Naive thymus-derived CD8-positive, alpha-beta T cell (primary cell): ENCODE measurements at places on chromosomes 7 and 10.

DNA sequence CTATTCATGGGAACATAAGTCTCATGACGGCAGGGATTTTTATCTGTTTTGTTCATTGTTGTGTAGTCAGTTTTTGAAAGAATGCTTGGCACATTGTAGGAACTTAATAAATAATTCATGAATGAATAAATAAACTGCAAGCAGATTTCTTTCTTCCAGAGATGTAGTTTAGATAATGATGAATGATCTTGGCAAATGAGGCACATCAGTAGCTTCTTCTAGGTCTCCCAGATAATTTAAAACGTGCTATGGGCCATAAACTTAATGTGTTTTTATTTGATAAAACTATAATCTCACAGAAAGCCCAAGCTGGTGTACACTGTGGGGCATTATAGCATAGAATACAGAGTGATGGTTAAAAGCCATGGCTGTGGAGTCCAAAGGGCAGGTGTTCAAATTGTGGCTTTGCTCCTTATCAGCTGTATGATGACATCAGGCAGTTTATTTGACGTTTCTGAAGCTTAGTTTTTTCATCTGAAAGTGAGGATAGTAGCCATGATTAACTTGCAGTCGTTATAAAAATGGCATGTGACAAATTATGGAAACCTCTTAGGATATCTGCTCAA, 3.5 kb downstream of the MGAM start:
- no peak for DNase-seq

DNA sequence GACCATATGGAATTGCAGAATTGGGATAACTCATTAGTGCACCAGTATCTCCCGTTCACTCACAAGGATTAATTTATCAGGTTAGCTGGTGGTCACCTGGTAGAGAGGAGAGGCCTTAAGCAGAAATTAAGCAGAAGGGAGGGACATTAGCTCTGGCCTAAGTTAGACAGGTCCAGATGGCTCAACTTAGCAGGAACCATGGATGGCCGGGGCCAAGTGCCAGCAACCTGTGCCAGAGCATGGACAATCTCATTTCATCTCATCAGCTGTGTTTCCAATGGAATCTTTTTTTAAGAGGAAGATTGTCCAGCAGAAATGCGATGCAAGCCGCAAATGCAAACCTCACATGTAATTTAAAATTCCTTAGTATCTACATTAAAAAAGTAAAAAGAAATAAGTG, 82.2 kb downstream of the JCAD start:
- DNase-seq: no peak

DNA sequence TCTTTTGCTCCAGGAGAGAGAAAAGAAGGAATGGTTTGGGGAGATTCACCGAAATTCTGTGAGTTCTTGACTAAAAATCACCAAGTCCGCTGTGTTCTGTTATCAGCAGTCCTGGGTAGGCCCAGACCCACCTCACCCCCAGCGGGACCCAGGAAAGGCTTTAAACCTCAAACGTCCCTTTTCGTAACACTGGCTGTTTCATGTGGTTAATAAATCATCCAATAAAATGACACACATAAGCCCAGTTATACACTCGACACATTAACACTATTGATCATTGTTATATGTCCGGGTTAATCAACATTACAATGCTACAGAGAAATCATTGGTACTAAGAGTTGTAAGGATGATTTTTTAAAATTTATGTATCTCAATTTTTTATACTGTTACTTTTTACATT, 25.2 kb downstream of the DIP2C start:
- DNase-seq: no peak

DNA sequence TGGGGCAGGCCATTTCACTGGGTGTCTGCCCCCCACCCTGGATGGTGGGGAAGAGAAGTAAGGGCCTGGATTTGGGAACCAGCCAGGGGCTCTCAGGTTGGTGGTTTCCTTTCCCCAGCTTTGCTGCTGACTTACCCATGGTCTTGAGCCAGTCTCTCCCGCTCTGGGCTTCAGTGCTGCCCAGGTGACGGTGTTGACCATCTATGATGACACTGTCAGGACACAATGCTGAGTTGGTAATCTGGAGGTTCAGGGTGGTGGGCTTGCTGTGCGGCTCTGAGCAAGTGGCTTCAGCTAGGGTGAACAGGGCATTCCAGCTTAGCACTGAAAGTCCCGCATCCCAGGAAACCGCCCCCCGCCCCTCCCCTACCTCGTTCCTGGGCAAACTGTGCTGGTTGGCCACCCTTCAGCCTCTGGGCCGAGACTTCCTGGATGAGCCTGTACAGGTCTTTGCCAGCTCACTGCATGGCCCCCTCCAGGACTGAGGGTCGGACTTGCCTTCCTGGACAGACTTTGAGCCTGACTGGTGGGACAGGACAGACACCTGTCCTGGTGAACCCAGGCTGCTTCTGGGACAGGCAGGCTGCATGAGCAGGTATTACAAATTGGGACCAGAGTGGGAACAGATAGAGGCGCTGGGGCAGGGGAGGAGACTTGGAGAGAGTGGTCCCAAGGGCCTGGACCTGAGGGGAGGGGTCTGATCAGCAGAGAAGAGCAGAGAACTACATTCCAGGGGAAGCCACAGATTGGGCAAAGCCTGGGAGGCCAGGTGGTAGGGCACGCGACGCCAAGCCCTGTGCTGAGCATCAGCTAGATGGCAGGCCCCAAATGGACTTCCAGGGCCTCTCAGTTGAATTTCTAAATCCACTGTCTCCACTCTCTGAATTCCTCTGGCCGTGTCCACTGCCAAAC, 19.9 kb upstream of the ZMIZ1 start:
- DNase-seq: no peak

GRCh38 chr7:116392806-116393205, 106.7 kb upstream of the CAV2 start:
- DNase-seq: no peak

GRCh38 chr10:133235265-133235855, 2.3 kb upstream of the VENTX start:
- DNase-seq: no peak

- DNase-seq: no peak
These were observed 298.2 kb upstream of the GALNT17 start for GRCh38 chr7:70833726-70834125.
